ENCODE measurements at places on chromosomes 13 and 19. TPM values are rescaled to one million over a fixed set of nuclear protein-coding genes. Genes with fewer than 3 reads are reported as not detected.
A peak's percentile ranks its signal among the peaks of the same experiment; 100 is the strongest.

DNA sequence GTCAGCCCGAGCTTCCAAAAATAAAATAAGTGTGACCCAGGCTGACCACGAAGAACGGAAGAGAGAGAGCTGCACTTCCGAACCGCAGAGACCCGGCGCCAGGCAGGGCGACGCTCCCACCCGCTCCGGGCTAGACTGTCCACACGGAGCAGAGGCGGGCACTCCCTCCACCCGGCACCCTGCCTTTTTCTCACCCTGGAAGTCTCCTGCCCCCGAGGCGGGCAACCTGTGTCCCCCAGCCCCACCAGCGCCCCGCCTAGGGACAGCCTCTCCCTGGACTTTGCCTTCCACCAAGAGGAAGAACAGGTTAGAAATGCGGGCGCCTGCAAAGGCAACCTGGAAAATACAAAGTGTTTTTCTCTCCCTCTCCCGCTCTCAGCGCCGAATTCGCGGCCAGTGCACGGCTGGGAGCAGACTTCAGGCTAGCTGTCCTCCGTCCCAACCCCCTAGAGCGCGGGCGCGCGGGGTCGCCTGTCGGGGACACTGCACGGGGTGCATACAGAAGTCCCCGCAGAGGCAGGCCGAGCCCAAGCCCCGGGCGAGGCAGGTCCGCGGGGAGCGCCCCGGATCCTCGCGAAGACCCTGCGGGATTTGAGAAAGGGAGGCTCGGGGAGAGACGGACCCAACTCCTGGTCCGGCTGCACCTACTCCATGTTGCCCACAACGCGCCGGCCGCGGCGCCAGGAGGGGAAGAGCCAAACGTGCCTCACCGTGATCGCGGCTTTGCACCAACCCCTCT lies 845 bp downstream of the SPRY2 start:
- H3K27ac ChIP-seq = peak overlapping the region; percentile 93
- H3K4me1 ChIP-seq = peaks cover 40% of the 10 kb centered on the region
- no peaks in the 10 kb centered on the region for H3K27me3 ChIP-seq

DNA sequence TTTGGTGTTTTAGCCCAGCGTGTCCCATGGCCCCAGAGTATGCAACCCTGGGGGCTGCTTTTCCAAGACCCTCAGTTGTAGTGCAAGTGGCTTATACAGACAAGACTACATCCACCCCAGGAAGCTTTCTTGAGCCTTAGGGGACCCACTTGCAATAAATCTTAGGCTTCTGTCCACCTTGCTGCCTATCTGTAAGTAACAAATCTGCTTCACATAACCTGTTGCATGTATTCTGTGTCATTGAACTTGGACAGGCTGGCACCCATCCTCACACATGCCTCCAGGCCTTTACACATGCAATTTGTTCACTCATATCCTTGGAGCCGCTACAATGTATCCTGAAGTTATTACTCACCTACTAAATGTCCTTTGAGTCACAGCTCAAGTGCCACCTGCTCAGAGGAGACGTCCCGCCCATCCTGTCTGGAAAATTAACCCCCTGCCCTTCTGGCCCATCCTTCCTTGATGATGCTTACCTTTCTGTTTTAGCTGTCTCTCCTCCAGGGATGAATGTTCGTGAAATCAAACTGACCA lies 101.2 kb downstream of the ZNF536 start:
- H3K4me3 ChIP-seq = no peak overlapping the region
- H3K27ac ChIP-seq = no peak overlapping the region
- no peaks in the 10 kb centered on the region for H3K36me3 ChIP-seq
- no peaks in the 10 kb centered on the region for H3K4me1 ChIP-seq
- H3K27me3 ChIP-seq = no peaks in the 10 kb centered on the region

- H3K36me3 ChIP-seq = no peaks in the 10 kb centered on the region
- no peaks in the 10 kb centered on the region for H3K4me1 ChIP-seq
- no peak for DNase-seq
- no peak overlapping the region for H3K4me3 ChIP-seq
Observed at GRCh38 chr13:106061781-106062180, 473.7 kb downstream of the EFNB2 start.

- H3K4me3 ChIP-seq = peak overlapping the region; percentile 60
- H3K27ac ChIP-seq = peak overlapping the region; percentile 62
- DNase-seq = no peak
- H3K27me3 ChIP-seq = peaks cover 73% of the 10 kb centered on the region
Observed at GRCh38 chr13:96091164-96092117, 1.5 kb downstream of the HS6ST3 start.

DNA sequence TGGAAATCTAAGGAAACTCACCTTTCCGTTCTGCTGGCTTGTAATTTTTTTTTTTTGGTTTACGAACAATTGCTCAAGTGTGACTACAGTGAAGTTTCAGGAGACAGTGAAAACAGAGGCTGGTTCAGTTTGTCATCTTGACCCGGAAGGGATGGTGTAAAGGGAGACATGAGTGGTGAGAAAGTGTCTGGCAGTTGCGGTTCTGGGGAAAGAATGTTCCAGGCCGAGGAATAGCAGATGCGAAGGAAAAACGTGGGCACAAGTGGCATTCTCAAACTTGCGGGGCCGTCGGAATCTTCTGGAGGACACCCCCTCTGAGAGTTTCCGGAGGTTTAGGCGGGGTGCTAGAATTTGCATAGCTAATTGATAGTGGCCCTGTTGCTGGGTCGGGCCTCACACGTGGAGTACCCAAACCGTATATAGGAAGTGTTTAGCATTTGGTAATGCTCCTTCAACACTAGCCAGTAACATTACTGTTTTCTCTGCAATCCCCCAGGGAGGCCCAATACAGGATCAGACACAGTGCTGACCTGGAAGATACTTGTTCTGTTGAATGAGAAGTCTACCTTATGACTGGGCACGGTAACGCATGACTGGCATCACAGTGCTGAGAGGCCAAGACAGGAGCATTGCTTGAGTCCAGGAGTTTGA lies 2.8 kb upstream of the TNFSF9 start:
- H3K4me1 ChIP-seq = peaks cover 46% of the 10 kb centered on the region
- no peaks in the 10 kb centered on the region for H3K36me3 ChIP-seq

- H3K4me1 ChIP-seq = no peaks in the 10 kb centered on the region
- DNase-seq = no peak
- no peak overlapping the region for H3K4me3 ChIP-seq
Observed at GRCh38 chr19:41144403-41144802, 30.2 kb downstream of the CYP2F1 start.

GRCh38 chr13:73248711-73249580 lies 190.1 kb downstream of the KLF5 start:
- no peaks in the 10 kb centered on the region for H3K36me3 ChIP-seq
- H3K4me3 ChIP-seq = no peak overlapping the region
- H3K27ac ChIP-seq = no peak overlapping the region
- DNase-seq = no peak

GRCh38 chr19:42178791-42179674 lies 38.4 kb downstream of the DEDD2 start:
- DNase-seq = no peak
- H3K4me1 ChIP-seq = peaks cover 24% of the 10 kb centered on the region
- H3K4me3 ChIP-seq = no peak overlapping the region
- H3K27ac ChIP-seq = no peak overlapping the region

DNA sequence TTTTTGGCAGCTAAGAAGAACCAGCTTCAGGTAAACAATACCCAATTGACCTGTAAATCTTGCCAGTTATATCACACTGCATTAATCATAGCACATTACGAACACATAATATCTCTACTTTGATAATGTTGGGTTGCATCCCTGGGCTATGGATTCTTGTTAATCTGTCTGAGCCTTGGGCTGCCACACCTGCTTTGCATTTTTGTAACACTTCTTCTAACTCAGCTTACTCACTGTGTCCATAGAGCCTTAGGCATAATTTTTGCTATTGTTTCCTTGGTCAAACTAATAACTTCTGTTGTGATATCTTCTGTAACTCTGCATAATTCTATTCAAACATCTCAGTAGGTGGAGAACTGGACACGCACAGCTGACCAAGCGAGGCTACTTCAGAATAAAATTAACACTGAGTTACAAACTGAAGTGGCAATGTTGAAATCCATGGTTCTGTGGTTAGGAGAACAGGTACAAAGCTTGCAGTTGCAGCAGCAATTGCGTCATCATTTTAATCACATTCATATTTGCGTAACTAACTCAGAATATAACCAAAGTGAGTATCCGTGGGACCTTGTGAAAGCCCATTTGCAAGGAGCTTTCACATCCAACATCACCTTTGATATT lies 6.4 kb downstream of the ZNF350 start:
- peaks cover 27% of the 10 kb centered on the region for H3K36me3 ChIP-seq
- H3K4me1 ChIP-seq = peaks cover 8% of the 10 kb centered on the region
- H3K27me3 ChIP-seq = no peaks in the 10 kb centered on the region
- no peak overlapping the region for H3K4me3 ChIP-seq
- no peak overlapping the region for H3K27ac ChIP-seq
- DNase-seq = no peak

GRCh38 chr13:37526710-37527473 lies 71.7 kb downstream of the POSTN start:
- no peak overlapping the region for H3K27ac ChIP-seq
- H3K36me3 ChIP-seq = no peaks in the 10 kb centered on the region
- no peaks in the 10 kb centered on the region for H3K4me1 ChIP-seq

- peaks cover 19% of the 10 kb centered on the region for H3K4me1 ChIP-seq
- no peaks in the 10 kb centered on the region for H3K27me3 ChIP-seq
- H3K27ac ChIP-seq = peak overlapping the region; percentile 90
- no peak for DNase-seq
- H3K36me3 ChIP-seq = no peaks in the 10 kb centered on the region
Observed at GRCh38 chr19:52140032-52140710, 433 bp upstream of the ZNF616 start.

- H3K27me3 ChIP-seq = no peaks in the 10 kb centered on the region
- no peak overlapping the region for H3K4me3 ChIP-seq
- no peak for DNase-seq
- H3K36me3 ChIP-seq = peaks cover 86% of the 10 kb centered on the region
Observed at GRCh38 chr19:45058622-45059159, 17.6 kb downstream of the ZNF296 start.

GRCh38 chr13:49314344-49314882 lies 66.7 kb downstream of the CDADC1 start:
- H3K4me1 ChIP-seq = peaks cover 48% of the 10 kb centered on the region
- H3K27ac ChIP-seq = peak overlapping the region; percentile 80
- no peaks in the 10 kb centered on the region for H3K27me3 ChIP-seq
- H3K36me3 ChIP-seq = peaks cover 13% of the 10 kb centered on the region
- peak overlapping the region; percentile 24 for H3K4me3 ChIP-seq
- no peak for DNase-seq

DNA sequence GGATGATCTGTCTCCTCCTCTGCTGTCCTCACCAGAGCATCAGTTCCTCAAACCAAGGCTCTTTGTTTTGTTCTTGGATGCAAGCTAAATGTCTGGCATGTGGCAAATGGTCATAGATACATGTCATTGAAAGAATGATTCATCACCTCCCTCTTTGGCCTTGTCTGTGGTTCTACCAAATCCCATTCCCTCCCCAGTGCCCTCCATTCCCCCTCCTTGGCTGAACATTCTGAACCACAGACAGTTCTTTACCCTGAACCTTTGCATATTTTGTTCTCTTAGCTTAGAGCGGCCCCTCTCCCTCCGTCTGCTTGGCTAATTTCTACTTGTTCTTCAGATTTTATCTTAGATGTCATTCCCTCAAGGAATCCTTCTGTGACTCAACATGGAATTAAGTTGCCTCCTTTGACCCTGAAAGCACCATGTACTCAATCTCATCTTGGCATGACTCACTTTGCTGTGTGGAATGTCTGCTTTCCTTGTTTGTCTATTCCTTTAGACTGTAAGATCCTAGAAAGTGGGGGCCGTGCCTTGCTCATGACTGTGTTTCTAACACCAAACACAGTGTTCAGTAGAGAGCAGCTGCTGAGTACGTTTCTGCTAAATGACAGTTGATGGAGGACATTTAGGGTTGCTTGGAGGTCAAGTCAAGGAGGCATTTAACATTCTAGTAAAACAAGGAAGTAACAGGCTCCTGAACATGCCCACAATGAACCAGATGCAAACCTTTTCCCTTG lies 8.1 kb downstream of the ALOX5AP start:
- no peaks in the 10 kb centered on the region for H3K36me3 ChIP-seq
- peaks cover 6% of the 10 kb centered on the region for H3K4me1 ChIP-seq

GRCh38 chr13:48400850-48401291 lies 12.0 kb downstream of the LPAR6 start:
- peak overlapping the region; percentile 34 for H3K27ac ChIP-seq
- no peak overlapping the region for H3K4me3 ChIP-seq
- peaks cover 55% of the 10 kb centered on the region for H3K4me1 ChIP-seq
- no peaks in the 10 kb centered on the region for H3K36me3 ChIP-seq
- DNase-seq = no peak

DNA sequence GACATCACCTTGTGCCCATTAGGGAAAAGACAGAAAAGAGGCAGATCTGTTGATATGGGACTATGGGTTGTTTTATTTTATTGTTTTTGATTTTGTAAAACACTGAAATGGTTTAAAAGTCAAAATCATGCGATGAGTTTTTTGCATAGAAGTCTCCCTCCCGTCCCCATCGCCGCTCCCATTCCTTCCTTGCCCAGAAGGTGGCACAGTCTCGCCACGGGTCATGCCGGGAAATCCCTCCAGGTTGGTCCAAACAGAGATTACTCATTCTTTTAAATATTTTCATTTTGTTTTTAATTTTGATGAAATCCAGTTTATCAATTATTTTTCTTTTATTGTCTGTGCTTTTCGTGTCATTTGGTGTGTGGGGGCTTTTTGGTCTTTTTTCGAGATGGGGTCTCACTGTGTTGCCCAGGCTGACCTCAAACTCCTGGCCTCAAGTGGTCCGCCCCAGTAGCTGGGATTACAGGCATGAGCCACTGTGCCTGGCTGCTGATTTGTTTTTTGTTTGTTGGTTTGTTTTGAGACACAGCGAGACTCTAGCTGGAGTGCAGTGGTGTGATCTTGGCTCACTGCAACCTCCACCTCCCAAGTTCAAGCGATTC lies 9.2 kb downstream of the PGPEP1 start:
- H3K36me3 ChIP-seq = no peaks in the 10 kb centered on the region
- peaks cover 7% of the 10 kb centered on the region for H3K4me1 ChIP-seq
- H3K27me3 ChIP-seq = no peaks in the 10 kb centered on the region
- no peak overlapping the region for H3K27ac ChIP-seq

- H3K27ac ChIP-seq = peak overlapping the region; percentile 1
- H3K4me3 ChIP-seq = no peak overlapping the region
- H3K27me3 ChIP-seq = no peaks in the 10 kb centered on the region
- DNase-seq = no peak
Observed at GRCh38 chr13:114112231-114112825, 20.1 kb downstream of the RASA3 start.

The RGS9BP gene
- 3.7 TPM for total RNA-seq

The MBD3L2 gene
- not detected for total RNA-seq

The FLT3LG gene
- 11.5 TPM for total RNA-seq

The SCEL gene
- 1.7 TPM for total RNA-seq

The FRY gene
- 104 TPM for total RNA-seq

The PAN3 gene
- total RNA-seq = 26.2 TPM

The MEDAG gene
- 126 TPM for total RNA-seq

The LILRB4 gene
- 7.6 TPM for total RNA-seq

The FLT1 gene
- 28.3 TPM for total RNA-seq

The DENND1C gene
- total RNA-seq = 0.46 TPM

The ANKRD24 gene
- total RNA-seq = 1.3 TPM

The HSPH1 gene
- total RNA-seq = 41.1 TPM

The ZNF329 gene
- total RNA-seq = 10.0 TPM
